IPS DF 6.9 (cell line): ENCODE measurements at places on chromosomes 4 and X.

- no peak for DNase-seq
Observed at GRCh38 chr4:53844133-53844532, 220.3 kb downstream of the CHIC2 start.

- DNase-seq = no peak
Observed at GRCh38 chr4:189533603-189534002, 407.1 kb upstream of the FRG1 start.

DNA sequence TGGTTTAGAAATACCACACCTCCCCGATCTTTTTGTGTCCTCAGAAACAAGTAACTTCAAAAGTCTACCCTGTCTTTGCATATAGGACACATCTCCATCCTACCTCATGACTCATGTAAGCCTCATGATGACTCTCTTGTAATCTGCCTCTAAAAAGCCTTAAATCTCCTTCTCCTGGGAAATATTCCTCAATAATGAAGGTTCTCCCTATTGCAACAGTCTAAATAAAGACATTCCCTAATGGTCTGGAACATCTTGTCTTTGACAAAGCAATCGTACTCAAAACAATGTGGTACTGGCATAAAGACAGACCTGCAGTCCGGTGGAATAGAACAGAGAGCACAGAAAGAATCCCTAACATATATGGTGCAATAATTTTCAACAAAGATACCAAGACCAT, 257.7 kb downstream of the OPHN1 start:
- no peak for DNase-seq

- no peak for DNase-seq
Observed at GRCh38 chrX:155031657-155032056, 5.0 kb downstream of the FUNDC2 start.

- no peak for DNase-seq
Observed at GRCh38 chr4:140688711-140689598, 67.2 kb downstream of the TBC1D9 start.

GRCh38 chrX:148913971-148914370, 413.6 kb downstream of the AFF2 start:
- DNase-seq = no peak

DNA sequence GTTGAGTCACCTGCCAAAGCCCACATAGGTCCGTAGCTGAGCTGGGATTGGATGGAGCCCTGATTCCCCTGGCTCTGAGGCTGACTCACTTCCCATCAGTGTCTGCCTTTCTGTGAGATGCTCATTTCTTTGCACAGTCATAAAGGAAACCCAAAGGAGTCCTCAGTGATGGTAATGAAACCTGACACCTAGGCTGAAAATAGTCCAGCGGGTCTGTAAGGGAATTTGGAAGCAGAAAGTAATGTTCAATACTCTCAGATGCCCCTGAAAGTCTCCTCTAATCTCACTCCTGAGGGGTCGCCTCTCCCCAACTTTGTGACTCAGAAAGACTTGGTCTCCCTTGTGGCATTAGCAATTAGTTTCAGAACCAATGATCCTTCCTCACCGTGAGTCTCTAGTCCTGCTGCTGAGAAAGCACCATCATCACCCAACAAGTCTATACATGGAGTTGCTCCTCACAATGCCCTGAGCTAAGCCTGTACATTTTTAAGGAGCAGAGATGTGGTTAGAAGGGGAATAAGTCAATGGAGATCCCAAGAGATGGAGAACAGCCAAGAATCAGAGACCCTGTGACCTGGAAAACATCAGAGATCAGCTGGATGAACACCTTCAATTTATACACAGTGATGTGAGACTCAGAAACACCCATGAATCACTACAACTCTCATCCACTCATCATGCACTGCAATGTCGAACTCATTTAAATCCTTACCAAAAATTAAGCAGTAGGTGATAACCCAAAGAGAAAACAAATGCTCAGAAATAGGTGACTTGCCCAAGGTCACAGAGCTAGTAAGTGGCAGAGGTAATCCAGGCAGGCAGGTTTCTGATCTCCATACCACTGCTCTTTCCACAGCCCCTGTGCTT, 219.0 kb upstream of the CPEB2 start:
- no peak for DNase-seq

- no peak for DNase-seq
Observed at GRCh38 chrX:136752796-136753195, 27.9 kb downstream of the ARHGEF6 start.

DNA sequence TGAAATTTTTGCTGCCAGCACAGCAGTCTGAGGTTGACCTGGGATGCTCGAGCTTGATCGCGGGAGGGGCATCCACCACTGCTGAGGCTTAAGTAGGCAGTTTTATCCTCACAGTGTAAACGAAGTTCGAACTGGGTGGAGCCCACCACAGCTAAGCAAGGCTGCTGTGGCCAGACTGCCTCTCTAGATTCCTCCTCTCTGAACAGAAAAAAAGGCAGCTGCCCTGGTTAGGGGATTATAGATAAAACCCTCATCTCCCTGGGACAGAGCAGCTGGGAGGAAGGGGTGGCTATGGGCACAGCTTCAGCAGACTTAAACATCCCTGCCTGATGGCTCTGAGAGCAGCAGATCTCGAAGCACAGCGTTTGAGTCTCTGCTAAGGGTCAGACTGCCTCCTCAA, 314.6 kb downstream of the STPG2 start:
- DNase-seq = no peak

DNA sequence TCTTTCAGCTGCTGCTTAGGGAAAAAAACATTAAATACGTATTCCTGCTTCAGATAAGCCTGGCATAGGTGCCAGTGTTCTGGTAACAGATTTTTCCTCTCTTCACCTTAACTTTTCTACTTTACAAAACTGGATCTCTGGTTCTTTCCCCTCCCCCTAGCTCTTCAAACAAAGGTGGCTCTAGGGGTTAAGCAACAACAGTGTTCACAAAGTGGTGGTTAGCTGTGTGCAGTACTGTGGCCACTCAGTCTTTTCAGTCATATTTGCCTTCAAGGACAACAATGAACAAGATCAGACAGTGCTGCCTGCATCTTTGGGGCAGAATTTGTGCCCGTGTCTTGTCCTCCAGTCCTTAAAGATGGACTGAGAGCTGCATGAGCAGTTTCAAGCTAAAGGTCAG, 15.1 kb upstream of the RGN start:
- no peak for DNase-seq

DNA sequence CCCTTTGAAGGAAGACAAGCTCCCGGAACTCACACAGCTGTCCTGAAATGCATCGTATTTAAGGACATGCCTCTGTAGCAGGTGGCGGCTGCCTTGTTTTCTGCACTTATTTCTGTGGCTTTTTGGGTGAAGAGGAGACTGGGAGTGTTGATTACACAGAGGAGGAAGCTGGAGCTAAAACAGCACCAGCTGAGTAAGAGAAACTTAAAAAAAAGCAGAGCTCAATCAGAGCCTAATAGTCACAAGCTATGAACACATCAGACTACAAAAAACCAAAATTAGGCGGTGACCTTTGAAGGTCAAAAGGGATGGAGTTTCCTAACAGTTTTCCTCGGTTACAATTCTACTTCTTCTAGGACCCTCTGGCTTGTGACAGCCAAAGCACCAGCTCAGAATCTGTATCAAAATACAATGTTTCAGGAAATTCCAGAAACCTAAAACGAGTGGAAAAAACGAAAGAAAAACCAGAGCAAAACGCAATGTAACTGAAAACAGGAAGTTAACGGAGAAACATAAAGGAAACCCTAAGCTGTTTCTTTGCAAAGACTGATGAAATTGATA, 13.5 kb downstream of the PRKX start:
- no peak for DNase-seq

GRCh38 chr4:30838331-30838730, 118.2 kb downstream of the PCDH7 start:
- DNase-seq = no peak

DNA sequence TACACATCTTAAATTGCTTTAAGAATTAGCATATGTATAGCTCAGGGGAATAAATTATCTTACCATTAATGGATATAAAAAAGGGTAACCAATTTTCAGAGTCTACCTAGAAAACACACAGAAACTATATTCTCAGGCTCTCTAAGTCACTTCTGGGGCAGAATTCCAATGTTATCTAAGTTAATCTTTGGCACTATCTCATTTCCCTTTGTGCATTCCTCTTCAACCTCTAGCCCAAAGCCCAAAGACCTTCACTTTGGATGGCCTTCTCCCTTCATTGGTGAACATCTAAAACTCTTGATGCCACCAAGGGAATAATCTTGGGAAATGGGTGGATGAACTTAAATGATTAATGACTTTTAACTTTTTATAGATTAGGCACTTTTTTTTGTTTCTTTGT, 108.3 kb downstream of the APBB2 start:
- DNase-seq = no peak

- DNase-seq = no peak
Observed at GRCh38 chr4:3098346-3098745, 23.9 kb downstream of the HTT start.

DNA sequence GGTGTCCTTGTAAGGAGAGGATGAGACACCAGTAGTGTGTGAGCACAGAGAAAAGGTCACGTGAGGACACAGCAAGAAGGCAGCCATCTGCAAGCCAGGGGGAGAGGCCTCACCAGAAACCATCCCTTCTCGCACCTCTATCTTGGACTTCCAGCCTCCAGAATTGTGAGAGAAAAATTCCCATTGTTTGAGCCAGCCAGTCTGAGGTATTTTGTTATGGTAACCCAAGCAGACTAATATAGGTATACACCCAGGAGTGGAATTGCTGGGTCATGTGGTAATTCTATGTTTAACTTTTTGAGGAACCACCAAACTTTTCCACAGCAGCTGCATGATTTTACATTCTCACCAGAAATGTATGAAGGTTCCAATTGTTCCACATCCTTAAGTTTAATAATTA, 25.6 kb downstream of the ZDHHC9 start:
- no peak for DNase-seq

- no peak for DNase-seq
Observed at GRCh38 chrX:100081503-100081902, 328.6 kb downstream of the PCDH19 start.

GRCh38 chr4:53326535-53326934, 39.3 kb downstream of the SCFD2 start:
- DNase-seq = no peak

GRCh38 chrX:109848461-109849050, 115.5 kb upstream of the ACSL4 start:
- DNase-seq = no peak

DNA sequence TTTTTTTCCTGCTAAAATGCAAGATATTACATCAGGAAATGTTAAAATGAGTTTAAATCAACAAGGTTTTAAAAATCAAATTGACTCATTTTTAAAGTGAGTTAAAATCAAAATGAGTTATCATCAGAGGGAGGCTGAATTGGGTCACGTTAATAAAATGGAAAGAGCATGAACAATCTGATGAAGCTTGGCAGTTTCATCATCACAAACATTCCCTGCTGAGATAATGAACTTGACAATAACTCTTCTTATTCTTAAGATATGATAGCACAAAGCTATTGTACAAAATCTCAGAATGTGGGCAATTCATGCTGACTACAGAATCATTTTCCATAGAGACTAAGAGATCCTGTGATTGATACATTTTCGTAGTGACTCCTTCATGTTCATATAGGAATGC, 1086.7 kb downstream of the STIM2 start:
- DNase-seq = no peak

- DNase-seq = no peak
Observed at GRCh38 chr4:126991965-126992364, 640.8 kb upstream of the INTU start.

DNA sequence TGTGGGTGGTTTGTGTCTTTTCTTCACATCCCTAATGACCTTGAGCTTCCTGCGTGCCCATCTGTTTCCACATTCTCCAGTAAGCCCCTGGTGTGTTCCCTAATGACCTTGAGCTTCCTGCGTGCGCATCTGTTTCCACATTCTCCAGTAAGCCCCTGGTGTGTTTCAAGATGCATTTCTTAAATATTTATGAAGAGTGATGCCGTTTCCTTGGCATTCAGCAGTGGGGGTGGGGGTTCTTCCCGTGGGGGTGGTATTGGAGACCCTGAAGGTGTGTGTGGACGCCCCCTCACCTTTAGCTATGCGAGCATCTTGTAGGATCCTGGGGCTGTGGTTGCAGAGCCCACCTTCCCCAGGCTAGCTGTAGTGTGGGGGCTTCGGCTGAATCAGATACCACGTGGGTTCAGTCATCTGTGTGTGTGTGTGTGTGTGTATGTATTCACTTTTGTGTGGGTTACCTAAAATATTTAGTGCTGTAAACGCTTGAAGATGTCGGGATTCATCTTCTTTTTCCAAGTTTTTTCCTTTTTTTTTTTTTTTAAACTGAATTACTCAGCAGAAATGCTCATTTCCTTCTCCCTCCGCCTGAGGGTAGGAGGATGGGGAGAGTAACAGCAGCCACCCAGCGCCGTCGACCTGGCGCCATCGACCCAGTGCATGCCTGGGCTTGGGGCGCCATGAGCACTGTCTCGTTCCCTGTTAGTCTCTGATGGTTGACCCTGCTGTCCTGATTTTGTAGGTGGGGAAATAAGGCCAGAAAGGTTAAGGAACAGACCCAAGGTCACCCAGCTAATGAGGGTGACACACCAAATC, 9.9 kb downstream of the NSG1 start:
- DNase-seq = no peak

GRCh38 chr4:159101988-159102621, 774 bp upstream of the RAPGEF2 start:
- no peak for DNase-seq

DNA sequence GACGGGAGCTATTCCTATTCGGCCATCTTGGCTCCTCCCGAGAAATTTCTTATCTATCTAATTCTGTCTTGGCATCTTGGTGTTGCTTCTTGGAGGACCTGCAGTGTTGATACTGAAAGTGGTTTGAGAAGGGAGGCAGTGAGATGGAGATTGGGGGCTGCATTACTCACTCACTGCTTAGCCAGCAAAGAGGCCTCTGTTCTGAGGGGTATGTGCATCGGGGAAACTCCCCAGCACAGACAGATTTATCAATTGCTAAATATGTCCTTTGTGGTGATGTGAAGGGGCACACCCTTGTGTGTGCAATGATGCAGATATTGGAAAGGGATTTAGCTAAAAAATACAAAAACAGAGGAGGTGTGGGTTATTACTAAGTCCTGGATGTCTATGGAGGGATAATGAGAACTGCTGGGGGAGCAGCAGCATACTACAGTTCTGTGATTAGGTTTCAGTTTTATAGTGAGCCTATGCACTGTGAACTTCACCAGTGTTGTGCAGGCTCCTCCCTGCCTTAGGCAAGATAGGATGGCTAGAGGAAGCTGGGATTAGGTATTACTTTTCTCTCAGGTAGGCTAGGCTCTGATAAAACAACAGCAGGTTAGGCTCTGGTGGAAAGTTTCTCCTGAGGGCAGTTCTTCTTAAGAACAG, 279.0 kb downstream of the HS3ST1 start:
- no peak for DNase-seq

GRCh38 chrX:72107841-72108595, 23.7 kb downstream of the RTL5 start:
- DNase-seq = no peak

DNA sequence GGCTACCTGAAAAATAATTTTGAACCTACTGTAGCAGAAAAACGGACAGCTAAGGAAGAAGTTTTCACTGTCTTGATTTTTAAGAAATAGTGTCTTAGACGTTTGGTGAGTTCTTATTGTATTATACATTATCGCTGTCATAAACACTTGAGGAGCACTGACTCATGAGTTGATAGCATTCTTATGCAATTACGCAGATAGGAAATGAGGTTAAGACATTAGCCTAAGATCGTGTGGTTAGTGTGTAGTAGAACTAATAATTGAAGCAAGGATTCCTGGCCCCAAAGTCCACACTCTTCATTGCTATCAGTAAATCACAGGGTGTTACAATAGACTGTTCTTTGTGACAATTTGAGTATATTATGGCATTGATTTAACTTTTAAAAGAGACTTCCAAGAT, 238.1 kb downstream of the ARAP2 start:
- no peak for DNase-seq
